ENCODE measurements at places on chromosomes 13 and 19. TPM values are rescaled to one million over a fixed set of nuclear protein-coding genes. Genes with fewer than 3 reads are reported as not detected.

RASIP1 gene
- not detected for total RNA-seq

IGFL2 gene
- total RNA-seq, result not detected

MARCHF2 gene
- total RNA-seq, result 16.5 TPM

SLC1A6 gene
- total RNA-seq, result not detected

DNA sequence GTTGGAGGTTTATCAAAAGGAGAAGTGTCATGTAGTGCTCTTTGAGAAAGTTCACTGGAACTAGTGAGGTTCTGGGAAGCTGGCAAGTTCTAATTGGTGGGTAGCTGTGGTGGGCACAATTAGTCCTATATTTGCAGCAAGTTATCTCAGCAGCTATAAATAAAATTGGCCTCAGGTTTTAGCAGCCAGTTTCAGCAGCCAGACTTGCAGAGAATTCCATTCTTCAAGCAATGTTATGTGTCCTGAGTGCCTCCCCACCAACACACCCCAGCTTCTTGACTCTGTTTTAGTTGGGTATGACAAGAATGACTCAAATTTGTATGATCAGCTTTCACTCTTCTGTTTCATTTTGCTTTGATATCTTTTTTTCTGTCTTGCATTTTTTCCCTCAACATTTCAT, 4.7 kb downstream of the IFT88 start:
- no peak for DNase-seq
- no peak overlapping the region for H3K27ac ChIP-seq
- H3K27me3 ChIP-seq, result no peaks in the 10 kb centered on the region
- peaks cover 13% of the 10 kb centered on the region for H3K4me1 ChIP-seq
- peaks cover 10% of the 10 kb centered on the region for H3K36me3 ChIP-seq

- H3K27ac ChIP-seq, result no peak overlapping the region
- no peaks in the 10 kb centered on the region for H3K27me3 ChIP-seq
- no peaks in the 10 kb centered on the region for H3K36me3 ChIP-seq
- no peaks in the 10 kb centered on the region for H3K4me1 ChIP-seq
- DNase-seq, result no peak
- H3K4me3 ChIP-seq, result no peak overlapping the region
These were observed 26.5 kb upstream of the FOXO1 start for GRCh38 chr13:40692946-40693345.

DNA sequence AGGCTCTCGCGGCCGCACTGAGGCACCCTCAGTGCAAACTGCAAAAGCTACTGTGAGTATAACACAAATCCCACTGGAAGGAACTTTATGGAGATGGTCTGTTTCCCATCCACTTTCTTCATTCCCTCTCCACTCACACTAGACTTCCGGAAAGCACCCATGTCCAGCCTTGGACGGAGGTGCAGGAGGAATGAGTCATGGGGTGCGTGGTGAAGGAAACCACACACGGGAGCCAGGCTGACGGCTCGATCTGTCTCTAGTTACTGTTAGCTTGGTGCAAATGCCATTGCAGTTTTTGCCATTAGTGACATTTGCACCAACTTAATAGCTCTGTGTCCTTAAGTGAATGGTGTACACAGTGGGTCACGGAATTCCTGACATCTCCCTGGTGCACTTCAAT, 14.6 kb downstream of the NLRP8 start:
- no peak overlapping the region for H3K4me3 ChIP-seq
- DNase-seq, result no peak
- H3K4me1 ChIP-seq, result no peaks in the 10 kb centered on the region

DNA sequence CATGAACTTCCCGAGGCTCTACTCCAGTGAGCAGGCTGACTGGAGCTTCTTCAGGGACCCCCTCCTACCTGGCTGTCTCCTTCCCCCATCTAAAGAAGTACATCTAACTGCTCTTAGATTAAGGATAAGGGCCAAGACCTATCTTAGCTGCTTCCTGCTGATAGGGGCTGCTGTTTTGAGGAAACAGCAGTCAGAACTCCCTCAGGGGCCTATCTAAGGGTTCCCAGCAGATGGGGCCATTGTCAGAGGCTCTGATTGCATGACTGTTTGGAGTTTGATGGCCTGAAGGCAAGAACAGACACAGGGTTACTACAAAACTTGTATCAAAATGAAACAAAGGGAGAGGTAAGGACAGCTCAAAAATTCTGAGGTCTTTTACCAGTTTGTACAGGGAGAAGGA, 2636.9 kb upstream of the PCDH20 start:
- no peaks in the 10 kb centered on the region for H3K27me3 ChIP-seq
- no peak overlapping the region for H3K27ac ChIP-seq
- H3K4me1 ChIP-seq, result no peaks in the 10 kb centered on the region
- DNase-seq, result no peak

DNA sequence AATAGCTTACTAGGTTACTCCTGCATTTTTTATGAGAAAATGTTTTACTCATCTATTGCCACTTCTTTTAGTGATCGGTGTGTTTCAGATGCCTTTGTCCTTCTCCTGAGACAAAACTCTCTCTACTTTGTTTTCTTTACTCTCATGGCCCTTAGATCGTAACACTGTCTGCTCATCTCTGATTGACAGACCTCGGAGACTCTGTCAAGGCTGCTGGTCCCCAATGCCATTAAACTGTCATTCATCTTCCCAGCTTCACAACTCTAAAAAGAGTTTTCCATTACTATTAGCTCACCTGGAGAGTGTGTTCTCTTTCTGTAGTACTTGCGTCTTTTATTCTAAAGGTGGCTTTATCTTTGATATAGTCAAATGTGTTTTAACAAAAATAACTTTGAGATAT, 765.2 kb downstream of the SLITRK1 start:
- no peaks in the 10 kb centered on the region for H3K27me3 ChIP-seq
- H3K4me1 ChIP-seq, result no peaks in the 10 kb centered on the region
- no peaks in the 10 kb centered on the region for H3K36me3 ChIP-seq
- no peak for DNase-seq
- no peak overlapping the region for H3K4me3 ChIP-seq
- no peak overlapping the region for H3K27ac ChIP-seq

DNA sequence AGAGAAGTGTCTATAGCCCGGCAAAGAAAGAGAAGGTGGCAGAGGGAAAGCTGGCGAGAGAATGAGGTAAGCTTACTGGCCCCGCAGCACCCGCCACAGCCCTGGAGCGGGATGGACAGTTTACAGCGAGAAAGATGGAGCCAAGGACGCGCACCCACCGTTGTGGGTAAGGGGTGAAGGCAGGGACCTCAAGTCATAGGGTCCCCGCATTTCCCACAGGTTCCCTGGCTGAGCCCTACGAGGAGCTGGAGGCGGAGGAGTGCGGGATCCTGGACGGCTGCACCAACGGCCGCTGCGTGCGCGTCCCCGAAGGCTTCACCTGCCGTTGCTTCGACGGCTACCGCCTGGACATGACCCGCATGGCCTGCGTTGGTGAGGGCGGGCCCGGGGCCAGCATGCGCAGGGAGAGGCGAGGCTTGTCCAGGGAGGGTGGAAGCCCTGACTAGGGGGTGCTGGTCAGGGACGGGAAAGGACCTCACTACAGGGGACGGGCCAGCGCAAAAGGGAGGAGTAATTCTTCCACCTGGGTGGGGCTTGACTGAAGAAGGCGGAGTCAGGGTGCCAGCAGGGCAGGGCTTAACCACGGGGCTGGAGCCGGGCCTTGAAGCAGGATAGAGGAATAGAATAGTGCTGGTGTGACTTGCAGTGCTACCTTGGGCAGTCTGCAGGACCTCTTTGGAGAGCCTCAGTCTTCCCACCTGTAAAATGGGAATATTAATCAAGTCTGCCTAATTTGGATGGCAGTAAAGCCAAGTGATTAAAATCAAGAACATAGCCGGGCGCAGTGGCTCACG, 26.5 kb downstream of the LTBP4 start:
- H3K4me1 ChIP-seq, result peaks cover 13% of the 10 kb centered on the region
- no peak overlapping the region for H3K4me3 ChIP-seq
- no peaks in the 10 kb centered on the region for H3K27me3 ChIP-seq
- DNase-seq, result no peak
- H3K36me3 ChIP-seq, result peaks cover 9% of the 10 kb centered on the region
- no peak overlapping the region for H3K27ac ChIP-seq

DNA sequence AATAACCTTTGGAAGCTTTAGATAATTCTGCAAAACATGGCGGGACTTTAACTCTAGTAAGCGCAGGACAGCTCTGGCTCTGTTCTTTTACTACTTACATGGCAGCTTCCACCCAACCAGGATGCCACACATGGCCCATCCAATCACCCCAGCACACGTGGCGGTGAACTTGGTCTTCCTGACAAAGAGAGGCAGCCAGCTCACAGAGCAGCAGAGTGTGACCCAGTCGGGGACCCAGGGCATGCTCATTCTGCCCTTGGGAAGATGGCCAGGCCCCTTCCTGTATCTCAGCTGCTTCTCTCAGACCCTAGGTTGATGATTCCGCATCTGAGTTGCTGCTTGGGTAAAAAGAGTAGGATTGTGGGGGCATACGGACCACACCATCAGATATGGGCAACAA, 172.1 kb downstream of the USP12 start:
- peaks cover 21% of the 10 kb centered on the region for H3K4me1 ChIP-seq
- H3K4me3 ChIP-seq, result no peak overlapping the region
- no peak for DNase-seq
- peaks cover 36% of the 10 kb centered on the region for H3K27me3 ChIP-seq
- no peaks in the 10 kb centered on the region for H3K36me3 ChIP-seq
- no peak overlapping the region for H3K27ac ChIP-seq

DNA sequence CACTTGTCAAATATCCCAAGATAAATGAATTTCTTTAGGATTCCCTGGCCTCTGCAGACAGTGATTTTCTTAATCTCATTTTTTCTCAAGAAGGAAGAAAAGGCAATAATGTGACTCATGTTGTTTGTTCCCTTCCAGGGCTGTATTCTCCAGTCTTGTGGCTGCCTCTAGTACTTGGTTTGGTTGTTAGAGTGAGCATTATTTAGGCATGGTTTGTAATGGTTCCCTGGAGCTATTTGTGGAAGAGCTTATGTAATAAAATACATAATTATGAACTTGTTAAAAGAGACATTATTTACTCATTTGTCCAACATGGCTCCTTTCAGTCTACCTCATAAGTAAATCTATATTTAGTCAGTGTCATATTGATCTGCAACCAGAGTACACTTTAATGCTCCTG, 270.4 kb downstream of the DCT start:
- no peak overlapping the region for H3K4me3 ChIP-seq
- DNase-seq, result no peak
- no peaks in the 10 kb centered on the region for H3K27me3 ChIP-seq
- H3K36me3 ChIP-seq, result no peaks in the 10 kb centered on the region

DNA sequence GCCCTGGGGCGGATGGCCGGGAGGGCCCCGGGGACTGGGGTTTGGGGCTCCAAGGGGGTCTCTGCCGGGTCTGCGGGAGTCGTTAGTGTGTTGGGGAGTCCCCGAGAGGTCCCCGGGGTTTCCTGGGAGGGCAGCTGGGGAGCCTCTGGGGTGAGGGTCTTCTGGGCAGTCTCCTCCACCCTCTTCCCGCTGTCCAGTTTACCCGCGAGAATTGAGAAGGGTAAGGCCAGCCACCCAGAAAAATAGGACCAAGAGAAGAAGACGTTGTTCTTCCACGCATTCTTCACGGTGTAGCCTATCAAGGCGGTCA, 1.0 kb upstream of the ETFB start:
- H3K4me1 ChIP-seq, result peaks cover 46% of the 10 kb centered on the region
- peak overlapping the region; percentile 98 for H3K27ac ChIP-seq
- no peak for DNase-seq
- H3K36me3 ChIP-seq, result peaks cover 30% of the 10 kb centered on the region
- peak overlapping the region; percentile 97 for H3K4me3 ChIP-seq
- no peaks in the 10 kb centered on the region for H3K27me3 ChIP-seq

DNA sequence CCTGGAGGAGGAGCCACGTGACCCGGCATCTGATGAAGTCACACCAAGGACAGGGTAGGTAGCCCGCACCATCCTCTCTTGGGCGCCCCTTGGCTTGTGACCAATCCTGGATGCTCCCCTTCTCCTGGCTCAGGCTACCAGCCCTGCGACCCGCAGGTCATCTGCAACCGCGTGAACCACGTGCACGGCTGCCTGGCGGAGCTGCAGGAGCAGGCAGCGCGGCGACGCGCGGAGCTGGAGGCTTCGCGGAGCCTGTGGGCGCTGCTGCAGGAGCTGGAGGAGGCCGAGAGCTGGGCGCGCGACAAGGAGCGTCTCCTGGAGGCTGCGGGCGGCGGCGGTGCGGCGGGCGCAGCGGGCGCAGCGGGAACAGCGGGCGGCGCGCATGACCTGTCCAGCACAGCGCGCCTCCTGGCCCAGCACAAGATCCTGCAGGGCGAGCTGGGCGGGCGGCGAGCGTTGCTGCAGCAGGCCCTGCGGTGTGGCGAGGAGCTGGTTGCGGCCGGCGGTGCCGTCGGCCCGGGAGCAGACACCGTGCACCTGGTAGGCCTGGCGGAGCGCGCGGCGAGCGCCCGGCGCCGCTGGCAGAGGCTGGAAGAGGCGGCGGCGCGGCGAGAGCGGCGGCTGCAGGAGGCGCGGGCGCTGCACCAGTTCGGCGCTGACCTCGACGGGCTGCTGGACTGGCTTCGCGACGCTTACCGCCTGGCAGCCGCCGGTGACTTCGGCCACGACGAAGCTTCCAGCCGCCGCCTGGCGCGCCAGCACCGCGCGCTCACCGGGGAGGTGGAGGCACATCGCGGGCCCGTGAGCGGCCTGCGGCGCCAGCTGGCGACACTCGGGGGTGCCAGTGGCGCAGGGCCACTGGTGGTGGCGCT, 45.9 kb downstream of the SPTBN4 start:
- no peaks in the 10 kb centered on the region for H3K4me1 ChIP-seq
- peaks cover 62% of the 10 kb centered on the region for H3K27me3 ChIP-seq
- no peak for DNase-seq
- H3K36me3 ChIP-seq, result no peaks in the 10 kb centered on the region
- H3K27ac ChIP-seq, result no peak overlapping the region

DNA sequence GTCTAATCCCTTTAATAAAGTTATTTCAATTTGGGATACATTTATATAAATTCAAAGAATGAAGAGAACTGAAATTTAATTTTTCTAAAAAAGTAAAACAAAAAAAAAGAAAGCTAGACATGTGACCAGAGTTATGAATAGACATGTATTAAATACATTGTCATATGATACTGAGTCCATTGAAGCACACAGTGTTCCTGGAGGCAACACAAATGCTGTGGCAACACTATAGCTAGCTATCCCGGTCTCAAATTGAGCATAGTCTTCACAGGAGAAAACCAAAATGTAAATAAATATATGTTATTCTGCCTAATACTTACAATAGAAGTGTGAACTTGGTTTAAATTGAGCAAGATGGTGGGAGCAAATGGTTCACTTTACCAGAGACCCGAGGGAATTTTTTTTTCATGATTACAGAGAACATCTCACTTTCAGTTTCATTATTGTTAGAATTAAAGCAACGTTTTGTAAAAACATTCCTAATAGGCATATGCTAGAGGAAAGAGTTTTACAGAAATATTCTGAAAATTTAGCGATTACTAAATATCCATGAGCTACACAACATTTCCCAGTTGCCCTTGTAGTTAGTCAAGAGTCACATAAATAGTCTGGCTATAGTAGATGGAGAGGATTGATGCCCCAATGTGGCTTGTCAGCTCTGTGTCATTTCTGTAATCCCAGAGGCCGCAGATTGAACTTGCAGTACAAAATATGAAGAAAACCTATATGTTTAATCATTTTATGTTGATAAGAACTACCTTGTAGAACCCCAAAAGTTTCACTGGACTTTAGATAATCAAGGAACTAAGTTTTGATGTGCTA, 775.7 kb upstream of the SPRY2 start:
- DNase-seq, result no peak
- H3K27ac ChIP-seq, result no peak overlapping the region
- H3K36me3 ChIP-seq, result no peaks in the 10 kb centered on the region
- no peaks in the 10 kb centered on the region for H3K27me3 ChIP-seq
- H3K4me1 ChIP-seq, result no peaks in the 10 kb centered on the region
- peak overlapping the region; percentile 15 for H3K4me3 ChIP-seq

Measured in activated CD8-positive, alpha-beta memory T cell treated with anti-CD3 and anti-CD28 coated beads, Interleukin-2, amount 10 ng/mL, durations not matched to agents 7 days and 5 days (primary cell).